ENCODE measurements at places on chromosomes 3 and 15.
A peak's percentile ranks its signal among the peaks of the same experiment; 100 is the strongest.

- DNase-seq, result no peak
These were observed 1109.1 kb downstream of the OTOL1 start for GRCh38 chr3:162605651-162606204.

GRCh38 chr3:172972067-172972466, 169.0 kb downstream of the SPATA16 start:
- DNase-seq, result no peak

DNA sequence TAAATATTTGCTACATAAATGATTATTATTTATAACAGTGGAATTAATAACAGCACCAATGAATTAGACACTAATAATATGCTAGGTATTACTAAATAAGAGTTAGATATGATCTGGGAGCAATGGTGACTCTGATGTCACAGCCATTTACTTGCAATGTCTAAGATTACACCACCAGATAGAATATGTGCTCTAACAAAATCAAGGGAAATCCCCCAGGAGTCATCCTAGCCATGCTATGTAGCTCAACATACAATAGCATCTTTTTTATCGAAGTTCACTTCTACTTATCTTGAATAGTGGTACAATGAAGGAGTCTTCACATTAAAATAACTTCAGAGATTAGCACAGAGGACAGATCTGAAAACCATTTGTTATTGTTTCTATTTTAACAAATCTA, 154.0 kb downstream of the FMN1 start:
- DNase-seq, result no peak

GRCh38 chr3:196739671-196740480, at the start of gene PAK2:
TSS of gene PAK2 (plus strand) at chr3:196739857. CDS start at chr3:196782647, 42,790 bp downstream.
- peak; percentile 90 for DNase-seq

DNA sequence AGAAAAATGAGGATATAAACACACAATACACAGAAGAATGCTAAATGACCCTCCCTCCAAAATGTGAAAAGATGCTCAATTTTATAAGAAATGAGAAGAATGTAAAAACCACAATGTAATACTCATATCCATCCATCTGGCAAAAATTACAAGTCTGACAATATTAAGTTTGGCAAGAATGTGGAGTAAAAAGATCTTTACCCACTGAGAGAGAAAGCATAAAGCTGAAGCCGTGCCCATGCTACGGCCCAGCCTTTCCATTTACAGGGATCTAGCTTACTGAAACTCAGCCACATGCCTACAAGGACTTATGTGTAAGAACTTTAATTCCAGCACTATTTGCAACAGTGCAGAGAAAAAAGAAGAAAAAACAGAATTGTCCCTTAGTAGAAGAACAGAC, 42.9 kb downstream of the ATP13A3 start:
- DNase-seq, result no peak

- DNase-seq, result no peak
These were observed 67.7 kb upstream of the ATP11B start for GRCh38 chr3:182725372-182726251.

Measured in stimulated activated CD4-positive, alpha-beta T cell treated with anti-CD3 and anti-CD28 coated beads, Interleukin-4, amount 100 ng/mL, for 24 hours (primary cell).